ENCODE measurements at places on chromosomes 7 and 10.
A peak's percentile ranks its signal among the peaks of the same experiment; 100 is the strongest.

DNA sequence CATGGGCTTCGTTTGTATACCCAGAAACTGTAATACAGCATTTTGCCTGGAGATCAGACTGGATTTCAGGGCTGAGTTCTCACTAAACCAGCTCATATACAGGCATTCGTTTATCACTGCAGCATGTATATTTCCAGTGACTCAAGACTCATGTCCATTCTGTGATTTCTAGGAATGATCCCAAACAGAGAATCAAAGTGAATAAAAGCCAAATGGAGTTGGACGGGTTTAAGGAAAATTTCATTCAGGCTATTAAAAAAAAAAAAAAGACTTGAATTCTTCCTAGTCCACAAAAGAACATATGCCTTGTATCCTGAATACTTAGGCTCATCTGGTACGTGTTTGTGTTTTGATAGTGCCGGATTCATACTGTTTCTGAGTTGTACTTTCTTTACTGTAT lies 46.8 kb downstream of the TET1 start:
- DNase-seq = no peak

- no peak for DNase-seq
Measured at GRCh38 chr7:114818501-114818900, 103.4 kb upstream of the MDFIC start.

GRCh38 chr7:140537750-140538482 lies 58.6 kb upstream of the MKRN1 start:
- no peak for DNase-seq

GRCh38 chr10:101875068-101875688 lies 31.6 kb upstream of the KCNIP2 start:
- DNase-seq = no peak

- no peak for DNase-seq
Measured at GRCh38 chr10:74637685-74638084, 188.7 kb upstream of the KAT6B start.

DNA sequence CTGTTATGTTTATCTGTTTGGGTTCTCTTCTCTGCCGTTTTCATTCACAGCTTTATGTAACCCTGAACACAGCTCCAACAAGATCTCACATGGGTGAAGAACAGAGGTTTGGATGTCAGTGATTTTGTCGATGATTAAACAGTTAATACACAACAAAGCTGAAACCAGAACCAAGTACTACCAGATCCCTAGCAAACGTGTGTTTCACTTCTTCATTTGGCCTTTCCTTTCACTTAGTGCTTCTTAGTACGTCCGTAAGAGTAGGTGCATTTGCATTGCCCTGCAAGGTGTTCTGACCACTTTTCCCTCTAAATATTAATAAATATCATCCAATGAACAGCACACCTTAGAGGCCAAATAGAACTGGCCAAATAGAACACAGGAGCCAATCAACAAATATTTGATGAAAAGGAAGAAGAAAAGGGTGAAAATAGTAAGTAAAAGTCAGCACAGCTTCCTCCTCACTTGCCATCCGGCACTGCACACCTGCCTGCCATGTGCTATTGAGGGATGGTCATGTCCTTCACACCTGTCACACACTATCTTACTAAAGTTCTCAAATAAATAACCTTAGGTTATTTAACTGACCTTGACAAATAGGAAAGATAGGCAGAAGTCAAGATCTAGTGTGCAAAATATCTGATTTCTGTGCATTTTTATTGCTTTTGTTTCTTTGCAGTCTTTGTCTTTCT lies 252.6 kb upstream of the ANKRD30A start:
- no peak for DNase-seq

- DNase-seq = no peak
Measured at GRCh38 chr10:122078965-122079795, 90.2 kb downstream of the TACC2 start.

DNA sequence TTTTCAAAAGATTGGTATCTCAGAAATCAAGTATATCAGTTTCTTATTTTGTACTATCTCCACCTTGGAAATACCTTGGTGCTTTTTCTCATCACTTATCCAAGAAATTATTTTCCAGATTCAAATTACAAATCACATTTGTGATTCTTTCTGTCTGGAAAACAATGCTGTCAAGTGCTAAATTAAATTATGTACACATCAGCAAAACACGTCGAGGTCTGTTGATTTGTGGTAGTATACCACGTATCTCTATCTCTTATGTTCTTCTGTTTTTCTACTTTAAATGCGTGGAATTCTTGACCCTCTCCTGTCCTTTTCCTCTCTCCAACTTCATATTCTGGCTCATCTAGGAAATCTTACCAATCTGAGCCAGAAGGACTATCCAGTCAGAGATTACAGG lies 214.5 kb downstream of the PTN start:
- no peak for DNase-seq

DNA sequence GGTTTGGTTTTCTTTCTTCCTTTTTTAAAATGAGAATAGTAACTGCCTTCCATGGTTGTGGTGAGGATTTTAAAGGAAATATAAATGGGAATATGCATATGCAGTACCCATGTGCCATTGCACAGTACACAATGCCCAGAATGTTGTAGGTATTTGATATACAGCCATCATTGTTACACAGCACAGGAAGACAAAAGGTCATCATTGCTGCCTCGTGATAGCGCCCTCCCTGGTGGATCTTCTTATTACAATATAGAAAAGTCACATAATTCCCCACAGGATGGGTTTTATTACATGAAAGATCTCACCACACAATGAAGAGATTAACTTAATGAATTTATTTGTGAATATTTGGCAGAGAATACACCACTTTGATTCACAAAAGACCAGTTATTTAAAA lies 76.5 kb downstream of the PPP1R17 start:
- no peak for DNase-seq

DNA sequence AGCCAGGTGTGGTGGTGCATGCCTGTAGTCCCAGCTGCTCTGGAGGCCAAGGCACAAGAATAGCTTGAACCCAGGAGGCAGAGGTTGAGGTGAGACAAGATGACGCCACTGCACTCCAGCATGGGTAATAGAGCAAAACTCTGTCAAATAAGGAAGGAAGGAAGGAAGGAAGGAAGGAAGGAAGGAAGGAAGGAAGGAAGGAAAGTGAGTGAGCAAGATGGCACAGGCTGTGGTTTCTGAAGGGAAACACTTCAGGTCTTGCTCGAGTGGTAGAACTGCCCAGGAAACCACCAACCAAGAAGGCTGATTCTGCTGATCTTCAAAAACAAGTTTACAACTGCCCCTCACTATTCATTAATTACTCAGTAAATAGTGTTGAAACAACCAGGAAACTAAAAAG lies 45.2 kb downstream of the EZH2 start:
- DNase-seq = no peak

DNA sequence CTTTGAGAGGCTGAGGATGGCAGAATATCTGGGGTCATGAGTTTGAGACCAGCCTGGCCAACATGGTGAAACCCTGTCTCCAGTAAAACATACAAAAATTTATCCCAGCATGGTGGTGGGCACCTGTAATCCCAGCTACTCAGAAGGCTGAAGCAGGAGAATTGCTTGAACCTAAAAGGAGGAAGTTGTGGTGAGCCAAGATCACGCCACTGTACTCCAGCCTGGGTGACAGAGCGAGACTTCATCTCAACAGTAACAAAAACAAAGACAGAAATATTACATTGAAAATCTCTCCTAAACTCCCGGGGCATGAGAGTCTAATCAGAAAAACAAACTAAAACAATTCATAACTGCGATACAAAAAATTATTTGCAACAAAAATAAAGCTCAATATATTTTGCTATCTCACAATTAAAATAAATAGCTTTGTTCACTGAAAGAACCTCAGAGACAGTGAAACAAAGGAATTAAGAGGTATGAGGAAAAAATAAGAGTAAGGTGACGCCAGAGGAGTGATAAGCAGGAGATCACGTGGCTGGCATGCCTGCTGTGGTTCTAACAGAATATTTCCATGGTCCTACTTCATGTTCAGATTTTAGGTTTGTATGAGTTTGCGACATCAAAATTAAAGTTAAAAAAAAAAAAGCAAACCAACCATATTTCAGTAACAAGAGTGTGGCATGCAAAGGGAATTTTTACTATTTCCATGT lies 527.7 kb upstream of the POM121L12 start:
- no peak for DNase-seq

GRCh38 chr10:108904163-108904838 lies 1019.0 kb downstream of the XPNPEP1 start:
- DNase-seq = no peak

DNA sequence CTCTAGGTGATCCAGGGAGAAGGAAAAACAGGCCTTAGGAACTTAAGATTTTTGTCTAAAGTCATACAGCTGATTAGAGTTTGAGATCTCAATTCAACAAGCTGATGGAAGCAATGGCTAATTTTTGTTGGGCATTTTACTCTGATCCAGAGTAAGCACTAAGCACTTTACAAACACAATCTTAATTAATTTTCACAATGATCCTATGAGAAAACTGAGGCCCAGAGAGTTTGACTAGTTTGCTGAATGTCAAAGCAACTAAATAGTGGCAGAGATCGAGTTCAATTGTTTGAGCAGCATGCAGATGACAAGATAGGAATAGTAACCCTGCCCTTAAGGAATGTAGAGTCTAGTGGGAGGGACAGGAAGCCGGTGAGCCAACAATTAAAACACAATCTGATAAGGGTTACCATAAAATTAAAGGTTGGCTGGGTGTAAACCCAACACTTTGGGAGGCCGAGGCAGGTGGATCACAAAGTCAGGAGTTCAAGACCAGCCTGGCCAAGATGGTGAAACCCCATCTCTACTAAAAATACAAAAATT lies 13.5 kb upstream of the RPEL1 start:
- no peak for DNase-seq

DNA sequence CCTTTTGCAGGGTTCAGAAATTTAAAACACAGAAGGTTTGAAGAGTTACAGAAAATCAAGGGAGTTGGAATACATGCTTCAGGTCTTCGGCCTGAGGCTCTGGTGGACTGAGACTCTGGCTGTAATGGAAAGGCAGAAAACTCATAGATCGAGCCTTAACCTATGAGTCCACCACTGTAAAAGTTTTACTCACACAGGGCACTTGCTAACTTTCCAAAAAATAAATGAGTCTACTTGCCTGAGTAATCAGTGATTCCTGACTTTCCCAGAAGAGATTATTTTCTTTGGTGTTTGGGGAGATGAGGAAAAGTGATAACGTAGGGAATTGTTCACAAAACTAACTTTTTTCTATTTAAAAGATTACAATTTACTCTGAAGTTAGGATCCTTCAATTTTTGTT lies 108.0 kb downstream of the MBL2 start:
- DNase-seq = no peak

DNA sequence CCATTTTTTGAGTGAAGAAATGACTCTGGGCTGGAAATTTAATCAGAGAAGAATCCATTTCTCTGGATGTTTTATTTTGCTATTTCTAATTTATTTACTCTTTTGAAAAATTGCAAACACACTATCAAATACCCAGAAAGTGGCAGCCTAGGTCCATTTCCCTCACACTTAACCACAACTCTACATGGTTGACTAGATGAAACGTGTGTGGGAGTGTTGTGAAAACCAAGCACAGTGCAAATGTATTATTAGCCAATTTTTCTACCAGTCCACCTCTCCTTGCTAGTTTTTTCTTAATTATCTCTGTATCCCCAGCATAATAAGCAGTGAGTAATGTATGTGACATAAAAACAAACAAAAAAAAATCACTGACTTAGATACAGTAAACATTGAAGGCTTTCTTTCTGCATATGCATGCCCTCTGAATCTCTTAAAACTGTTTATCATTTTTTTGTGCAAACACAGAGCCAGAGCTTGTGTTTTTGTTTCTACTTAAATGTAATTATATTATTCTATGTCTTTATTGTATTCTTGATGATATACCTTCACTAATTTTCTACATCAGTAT lies 30.9 kb downstream of the SCIN start:
- DNase-seq = no peak

DNA sequence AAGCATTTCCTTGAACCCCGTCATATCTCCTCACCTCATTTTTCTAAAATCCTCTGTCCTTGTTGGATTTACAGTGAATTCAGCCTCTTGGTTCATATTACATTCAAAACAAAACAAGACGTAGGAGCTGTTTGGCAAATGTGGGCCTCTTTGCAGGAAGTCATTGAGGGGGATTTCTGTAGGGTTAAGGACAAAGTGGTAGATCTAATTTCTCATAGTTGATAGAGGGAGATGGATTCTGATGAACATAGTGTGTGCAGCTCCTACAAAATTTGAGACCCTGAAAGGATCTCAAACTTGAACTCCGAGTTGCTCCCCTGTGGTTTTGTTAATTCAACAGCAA lies 682 bp downstream of the TBXAS1 start:
- no peak for DNase-seq

DNA sequence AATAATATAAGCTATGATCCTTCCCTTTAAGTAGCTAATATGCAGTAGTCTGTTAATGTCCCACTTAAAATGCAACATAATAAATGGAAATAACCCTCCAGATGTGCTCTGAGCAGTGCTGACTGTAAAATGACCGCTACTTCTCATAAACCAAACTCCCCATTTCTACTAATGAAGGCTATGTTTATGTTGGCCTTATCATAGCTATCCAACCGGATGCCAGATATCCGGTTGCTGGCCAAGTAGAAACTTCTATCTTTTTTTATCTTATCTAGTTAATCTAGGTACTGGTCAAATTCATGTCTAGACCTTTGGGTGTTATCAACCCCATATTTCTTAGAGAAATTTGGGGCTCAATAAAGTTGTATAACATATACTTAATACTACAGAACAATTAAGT lies 56.6 kb downstream of the CHRM2 start:
- no peak for DNase-seq

- DNase-seq = no peak
Measured at GRCh38 chr7:11120675-11121220, 147.1 kb downstream of the PHF14 start.

DNA sequence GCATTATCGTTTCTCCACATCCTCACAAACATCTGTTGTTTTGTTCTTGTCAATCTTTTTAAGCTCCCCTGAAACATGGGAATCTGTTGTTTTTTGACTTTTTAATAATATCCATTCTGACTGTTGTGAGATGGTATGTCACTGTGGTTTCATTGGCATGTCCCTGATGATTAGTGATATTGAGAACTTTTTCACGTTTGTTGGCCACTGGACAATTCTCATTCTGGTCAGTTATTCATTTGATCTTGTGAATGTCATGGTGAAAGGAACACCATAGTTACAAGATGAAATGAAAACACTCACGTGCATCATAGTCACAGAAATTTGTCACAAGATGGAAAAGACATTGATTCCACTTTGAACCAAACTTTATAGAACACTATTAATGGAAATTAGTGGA lies 20.5 kb upstream of the SGCE start:
- no peak for DNase-seq

DNA sequence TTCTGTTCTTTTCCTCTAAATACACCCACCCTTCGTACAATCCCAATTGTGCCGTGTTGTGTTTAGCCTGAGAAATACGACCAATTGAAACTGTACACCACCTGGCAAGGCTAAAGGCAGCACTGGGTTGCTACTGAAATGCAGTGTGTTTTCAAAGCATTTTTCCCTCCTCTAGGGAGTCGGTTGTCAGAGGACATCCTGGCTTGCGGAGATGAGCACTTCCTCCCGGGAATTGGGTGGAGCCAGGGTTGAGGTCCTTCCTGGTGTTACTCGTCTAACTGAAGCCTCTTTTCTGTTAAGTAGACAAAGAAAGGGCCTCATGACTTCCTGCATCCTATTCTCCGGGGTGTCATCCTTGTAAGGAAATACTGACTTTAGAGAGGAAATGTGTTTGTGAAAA lies 133.5 kb downstream of the MTPAP start:
- DNase-seq = peak; percentile 27

GRCh38 chr7:141263508-141263907 lies 189.6 kb downstream of the TMEM178B start:
- DNase-seq = no peak
